ENCODE measurements at places on chromosomes 6 and 20.
A peak's percentile ranks its signal among the peaks of the same experiment; 100 is the strongest.

DNA sequence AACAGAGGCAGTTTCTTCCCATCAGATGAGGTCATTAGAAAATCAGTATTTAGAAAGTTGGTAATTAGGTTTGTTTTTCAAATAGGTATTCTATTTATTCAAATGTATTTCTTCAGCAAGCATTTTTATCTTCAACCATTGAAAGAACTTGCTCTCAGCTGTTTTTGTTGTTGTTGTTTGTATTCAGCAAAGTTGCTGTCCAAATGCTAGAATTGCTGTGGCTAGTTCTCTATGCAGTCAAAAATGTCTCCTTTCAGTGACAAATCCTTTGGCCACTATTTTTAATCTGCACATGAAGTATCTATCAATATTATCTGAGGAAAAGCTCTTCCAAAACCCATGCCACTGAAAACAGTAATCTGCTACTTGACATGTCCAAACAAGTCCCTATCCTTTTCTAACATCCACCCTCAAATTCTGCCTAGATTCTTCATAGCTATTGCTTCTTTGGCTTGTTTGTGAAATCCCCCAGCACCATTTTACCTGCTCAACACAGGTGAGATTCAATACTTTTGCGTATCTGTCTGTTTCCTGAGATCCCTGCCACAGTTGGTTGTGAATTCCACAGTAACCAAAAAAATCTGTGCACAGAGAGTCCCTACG is 1005.4 kb downstream of the GRIK2 start:
- DNase-seq = no peak

GRCh38 chr6:21560249-21560648 is 33.3 kb upstream of the SOX4 start:
- no peak for DNase-seq

DNA sequence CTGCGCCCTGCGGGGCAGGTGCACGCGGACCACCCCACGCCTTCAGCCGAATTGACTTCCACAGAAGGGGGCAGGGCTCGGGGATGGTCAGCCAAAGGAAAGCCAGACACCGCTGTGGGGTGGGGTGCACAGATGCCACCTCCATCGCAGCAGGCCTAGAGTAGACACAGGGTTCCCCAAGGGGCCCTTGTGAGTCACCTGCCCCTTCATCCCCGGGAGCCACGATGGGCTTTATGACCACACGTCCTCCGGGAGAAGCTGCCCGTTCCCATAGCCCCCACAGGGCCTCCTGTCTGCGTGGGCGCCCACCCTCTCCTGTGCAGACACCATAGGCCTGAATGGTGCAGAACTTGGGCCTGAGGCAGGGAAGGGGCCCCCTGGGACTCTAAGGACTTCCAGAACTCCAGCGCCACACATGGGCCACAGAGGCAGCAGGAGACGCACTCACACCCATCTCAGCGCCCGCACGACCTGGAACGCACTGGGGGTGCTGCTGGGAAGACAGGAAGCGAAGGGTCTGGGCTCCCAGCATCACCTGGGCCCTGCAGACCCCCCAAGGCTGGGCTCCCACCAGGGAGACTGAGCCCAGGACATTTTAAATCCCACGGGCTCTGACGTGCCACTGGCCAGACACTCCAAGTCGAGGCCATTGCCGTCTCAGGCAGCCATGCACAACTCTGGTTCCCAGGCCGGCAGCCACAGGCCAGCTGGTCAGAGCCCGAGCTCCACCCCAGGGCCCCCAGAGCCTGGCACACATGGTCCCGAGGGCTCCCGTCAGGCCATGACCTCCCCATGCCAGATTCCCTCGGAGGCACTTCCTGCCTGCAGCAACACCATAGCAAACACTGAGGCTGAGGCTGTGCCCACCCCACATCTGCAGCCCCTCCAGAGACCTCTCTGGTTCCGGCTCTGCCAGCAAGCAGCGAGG is 134.2 kb downstream of the DLL1 start:
- no peak for DNase-seq

GRCh38 chr20:47675190-47676142 is 109.8 kb downstream of the SULF2 start:
- DNase-seq = no peak

DNA sequence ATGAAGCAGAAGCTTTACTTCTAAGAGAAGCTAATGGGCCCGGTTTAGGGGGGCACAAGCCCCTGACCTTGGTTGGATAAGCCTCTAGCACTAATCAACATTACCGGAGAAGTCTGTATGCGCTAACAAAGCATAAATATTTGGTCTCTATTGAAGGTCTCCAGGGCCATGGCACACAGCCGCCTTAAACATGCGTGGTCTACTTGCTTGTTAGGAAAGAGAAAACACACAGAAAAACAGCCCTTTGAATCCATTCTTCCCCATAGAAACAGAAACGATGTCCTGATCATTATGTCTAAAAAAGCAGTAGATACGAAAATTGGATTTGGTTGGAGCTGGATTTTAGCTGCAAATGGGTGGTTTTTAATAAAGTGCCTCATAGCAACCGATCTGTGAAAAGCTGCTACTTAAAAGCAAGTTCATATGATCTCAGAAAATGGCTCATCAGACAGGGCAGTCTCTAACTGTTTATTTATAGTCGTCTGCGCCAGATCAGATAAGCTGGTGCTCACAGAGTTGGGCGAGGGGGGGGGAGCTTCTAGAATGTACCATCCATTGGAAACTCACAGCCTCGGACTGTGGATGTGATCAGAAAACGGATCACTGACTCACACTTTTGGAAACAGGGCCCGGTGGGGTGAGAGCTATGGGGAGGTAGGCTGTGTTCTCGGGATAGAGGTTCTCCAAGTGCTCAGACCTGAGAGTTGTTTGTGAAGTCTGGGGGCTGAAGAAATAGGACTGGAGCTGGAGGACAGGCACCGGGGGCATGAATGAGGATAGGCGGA is 35.3 kb upstream of the APCDD1L start:
- no peak for DNase-seq

- no peak for DNase-seq
Observed at GRCh38 chr6:113967777-113968176, 3.2 kb downstream of the HDAC2 start.

DNA sequence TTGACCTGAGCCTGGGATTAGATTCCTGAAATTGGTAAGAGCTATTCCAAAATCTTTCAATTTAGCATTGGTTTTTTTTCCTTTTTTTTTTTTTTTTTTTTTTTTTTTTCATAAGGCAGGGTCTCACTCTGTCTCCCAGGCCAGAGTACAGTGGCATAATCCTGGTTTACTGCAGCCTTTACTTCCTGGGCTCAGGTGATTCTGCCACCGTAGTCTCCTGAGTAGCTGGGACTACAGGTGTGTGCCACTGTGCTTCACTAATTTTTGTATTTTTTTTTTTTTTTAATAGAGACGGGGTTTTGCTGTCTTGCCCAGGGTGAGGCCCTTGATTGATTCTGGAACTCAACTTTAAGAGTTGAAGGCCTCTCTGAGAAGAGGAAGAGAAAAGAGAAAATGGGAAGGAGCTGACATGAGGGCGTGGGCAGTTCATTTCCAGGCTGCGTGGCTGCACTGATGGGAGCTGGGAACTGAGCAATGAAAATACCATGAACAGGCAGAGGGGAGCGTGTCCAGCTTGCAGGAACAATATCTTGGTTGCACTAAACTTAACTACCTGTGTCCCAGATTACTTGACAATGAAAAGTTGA is 24.6 kb downstream of the KDM1B start:
- DNase-seq = no peak

DNA sequence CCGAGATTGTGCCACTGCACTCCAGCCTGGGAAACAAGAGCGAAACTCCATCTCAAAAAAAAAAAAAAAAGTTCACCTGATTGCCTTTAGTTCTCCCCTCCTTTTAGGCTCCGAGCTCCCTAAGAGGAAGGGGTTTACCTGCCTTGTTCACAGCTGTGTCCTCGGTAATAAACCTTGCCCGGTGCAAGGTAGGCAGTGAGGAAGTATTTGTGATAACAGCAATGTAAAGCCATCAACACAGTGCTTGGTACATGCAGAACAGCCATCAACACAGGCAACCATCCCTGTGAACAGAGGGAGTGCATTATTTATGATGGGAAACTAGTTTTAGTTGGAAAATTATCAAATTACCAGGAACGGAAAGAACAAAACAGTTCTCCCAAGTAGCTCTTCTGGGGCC is 1.8 kb upstream of the SPO11 start:
- no peak for DNase-seq

- no peak for DNase-seq
Observed at GRCh38 chr6:14239097-14239496, 121.5 kb downstream of the CD83 start.

GRCh38 chr6:137641474-137642077 is 147.4 kb upstream of the OLIG3 start:
- DNase-seq = peak; percentile 56

DNA sequence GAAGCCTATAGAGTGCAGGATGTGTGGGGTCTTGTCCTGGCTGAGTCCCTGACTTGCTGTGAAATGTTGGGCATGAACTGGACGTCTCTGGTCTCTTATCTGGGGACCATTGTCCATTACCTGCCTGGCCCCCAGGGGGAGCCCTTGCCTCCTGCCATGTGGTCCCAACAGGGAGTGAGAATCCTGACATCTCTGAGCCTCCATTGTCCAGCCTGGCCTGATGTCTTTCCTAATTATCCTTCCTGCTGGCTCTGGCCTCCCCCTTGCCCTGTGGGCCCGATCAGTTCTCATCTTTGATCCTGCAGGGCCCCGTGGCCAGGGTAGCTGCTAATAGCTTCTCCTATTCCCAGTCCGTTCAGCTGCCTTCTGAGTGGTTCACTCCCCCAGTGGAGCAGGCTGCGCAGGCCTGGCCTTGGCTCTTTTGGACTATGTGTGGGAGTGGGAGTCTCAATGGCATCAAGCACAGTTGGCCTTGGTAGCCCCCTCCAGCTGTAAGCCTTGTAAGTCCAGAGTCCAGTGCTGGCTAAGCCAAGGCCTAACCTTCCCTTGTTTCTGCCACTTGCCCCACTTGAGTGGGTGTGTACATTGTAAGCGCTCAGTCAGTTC is 77.9 kb upstream of the RALY start:
- peak; percentile 46 for DNase-seq

Data from activated CD4-positive, alpha-beta T cell treated with anti-CD3 and anti-CD28 coated beads, Interleukin-2, amount 50 U/mL, for 24 hours (primary cell).